Hematopoietic multipotent progenitor cell treated with erythropoietin and hydrocortisone succinate and interleukin-3 and kit ligand, for 15 days (in vitro differentiated cells): ENCODE measurements at places on chromosomes 12 and 14.

GRCh38 chr14:95530473-95531276 is 4.2 kb upstream of the GLRX5 start:
- DNase-seq: peak; percentile 57

DNA sequence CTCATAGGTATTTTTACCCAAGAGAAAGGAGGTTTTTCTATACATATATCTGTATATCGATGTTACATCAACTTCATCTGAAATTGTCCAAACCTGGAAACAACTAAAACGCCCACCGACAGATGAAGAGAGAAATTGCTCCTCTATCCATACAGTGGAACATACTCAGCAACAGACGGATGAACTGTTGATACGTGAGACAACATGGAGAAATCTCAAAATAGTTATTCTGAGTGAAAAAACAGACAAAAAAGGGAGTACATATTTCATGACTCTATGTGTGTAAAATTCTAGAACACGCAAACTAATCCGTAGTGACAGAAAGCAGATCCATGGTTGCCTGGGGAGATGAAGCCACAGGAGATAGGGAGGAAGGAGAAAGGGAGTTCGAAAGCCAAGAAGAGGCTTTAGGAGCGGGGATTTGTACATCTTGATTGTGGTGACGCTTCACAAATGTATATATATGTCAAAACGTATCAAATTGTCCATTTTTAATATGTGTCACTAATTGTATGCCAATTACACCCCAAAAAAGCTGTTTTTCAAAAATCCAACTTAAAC is 37.6 kb upstream of the C14orf180 start:
- no peak for DNase-seq

- DNase-seq: no peak
Measured at GRCh38 chr14:52189325-52189724, 78.2 kb upstream of the PTGDR start.

DNA sequence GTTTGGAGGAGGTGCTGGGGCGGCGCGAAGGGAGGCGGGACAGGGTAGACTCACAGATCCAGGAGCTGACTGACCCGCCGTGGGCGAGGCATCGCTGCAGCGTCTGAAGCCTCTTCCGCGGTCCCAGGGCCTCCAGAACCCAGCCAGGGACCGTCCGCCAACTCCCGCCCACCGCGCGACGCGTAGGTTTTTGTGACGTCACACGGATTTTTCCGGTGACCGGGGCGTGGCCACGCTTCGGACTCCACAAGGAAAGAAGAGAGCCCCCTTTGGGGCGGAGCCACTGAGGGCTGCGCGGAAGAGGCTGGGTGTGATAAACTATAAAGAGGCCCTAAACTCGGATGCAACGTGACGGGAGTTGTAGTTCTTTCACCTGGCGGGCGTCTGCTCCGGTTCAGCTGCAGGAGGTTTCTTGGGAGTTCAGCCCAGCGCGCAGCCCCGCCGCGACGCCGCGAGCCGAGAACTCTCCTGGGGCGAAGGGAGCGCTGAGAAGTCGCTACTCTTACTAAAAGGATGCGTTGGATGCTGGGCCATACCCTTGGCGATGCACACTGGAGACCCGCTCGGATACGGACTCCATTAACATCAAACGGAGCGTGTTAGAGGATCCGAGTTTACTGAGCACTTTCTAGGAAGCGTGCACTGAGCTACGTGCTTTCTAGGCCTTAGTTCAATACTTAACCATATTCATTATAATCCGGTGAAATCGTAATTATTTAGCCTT is at the start of gene AMN1:
Gene AMN1 (minus strand): TSS at position 105 of the 724 bp plus-strand sequence. CDS start 13 bp downstream, at position 92.
- peak; percentile 99 for DNase-seq

DNA sequence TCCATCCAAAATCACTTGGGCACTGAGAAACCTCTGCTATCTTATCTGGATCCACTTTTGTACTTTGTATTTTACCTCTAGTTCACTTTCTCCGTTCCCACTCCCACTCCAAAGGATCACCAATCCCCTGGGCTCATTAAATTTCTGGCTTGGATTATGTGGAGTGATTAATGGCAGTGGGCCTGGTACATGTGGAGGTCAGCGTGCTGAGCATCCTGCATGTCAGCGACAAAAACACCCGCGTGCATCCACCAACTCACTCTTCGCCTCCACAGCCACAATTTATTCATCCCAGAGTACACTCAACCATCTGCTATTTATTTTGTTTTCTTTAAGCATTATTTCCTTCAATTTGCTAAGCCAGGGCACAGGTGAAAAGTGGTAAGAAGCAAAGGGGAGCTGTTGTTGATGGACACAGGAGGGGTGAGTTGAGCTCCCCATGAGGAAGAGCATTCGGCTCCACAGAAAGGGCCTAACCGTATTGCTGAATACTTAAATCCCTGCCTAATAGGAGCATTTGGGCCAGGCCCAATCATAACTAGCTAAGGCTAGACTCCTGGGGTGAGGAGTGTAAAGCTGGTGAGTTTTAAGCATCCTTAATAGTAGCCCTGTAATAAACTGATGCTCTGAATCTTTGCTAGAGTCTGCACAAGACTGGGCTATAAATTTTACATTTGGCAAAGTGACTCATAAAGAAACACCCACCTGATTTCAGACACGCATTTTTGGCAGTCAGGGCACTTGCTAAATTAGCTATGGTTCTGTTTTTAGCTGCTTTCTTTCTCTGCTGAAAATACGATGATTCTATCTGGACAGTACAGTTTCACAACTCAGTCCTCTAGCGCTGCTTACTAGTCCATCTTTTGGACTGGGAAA is 137.8 kb downstream of the SLC25A21 start:
- DNase-seq: no peak

- DNase-seq: no peak
Measured at GRCh38 chr14:101475456-101476257, 85.6 kb upstream of the DIO3 start.

GRCh38 chr12:93186131-93186530 is 191.6 kb upstream of the NUDT4 start:
- no peak for DNase-seq

DNA sequence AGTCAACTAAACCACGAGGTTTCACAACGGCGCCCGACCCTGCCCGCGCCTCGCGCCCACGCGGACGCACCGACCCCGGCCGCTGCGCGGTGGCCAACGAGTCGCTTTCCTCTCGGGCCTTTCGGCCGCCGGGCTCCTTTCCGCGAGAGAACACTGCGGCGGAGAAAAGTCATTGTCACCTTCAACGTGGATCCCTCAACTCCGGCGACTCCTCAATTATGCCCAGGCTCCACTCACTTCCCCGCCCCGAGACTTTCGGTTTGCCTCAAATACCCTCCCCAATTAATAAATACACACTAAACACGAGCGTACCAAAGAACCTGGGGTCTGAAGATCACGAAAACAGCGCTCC is 450 bp downstream of the SINHCAF start:
- no peak for DNase-seq

DNA sequence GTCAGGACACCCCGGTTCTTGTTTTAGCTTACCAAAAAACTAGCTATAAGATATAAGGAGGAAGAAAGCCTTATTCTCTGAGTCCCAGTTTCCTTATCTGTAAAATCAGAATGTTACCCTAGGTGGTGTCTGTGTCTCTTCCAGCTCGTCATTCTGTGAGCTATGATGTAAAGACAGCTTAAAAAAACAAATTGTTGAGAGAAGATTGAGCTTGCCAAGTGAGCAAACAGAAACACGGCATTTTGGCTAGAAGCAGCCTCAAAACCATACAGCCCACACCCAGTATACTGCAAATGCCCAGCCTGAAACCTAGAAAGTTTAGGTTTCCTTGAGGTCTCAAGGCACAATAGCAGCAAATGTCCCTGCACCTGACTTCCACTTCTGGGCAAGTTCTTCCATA is 151.4 kb downstream of the SSPN start:
- DNase-seq: no peak

- DNase-seq: peak; percentile 32
Measured at GRCh38 chr12:111753144-111753881, 13.4 kb upstream of the ALDH2 start.

GRCh38 chr12:57210926-57211692 is 5.5 kb upstream of the NXPH4 start:
- DNase-seq: no peak

- DNase-seq: no peak
Measured at GRCh38 chr14:104266631-104267575, 128.5 kb downstream of the KIF26A start.

GRCh38 chr14:72714871-72715214 is 179.1 kb downstream of the DPF3 start:
- no peak for DNase-seq

DNA sequence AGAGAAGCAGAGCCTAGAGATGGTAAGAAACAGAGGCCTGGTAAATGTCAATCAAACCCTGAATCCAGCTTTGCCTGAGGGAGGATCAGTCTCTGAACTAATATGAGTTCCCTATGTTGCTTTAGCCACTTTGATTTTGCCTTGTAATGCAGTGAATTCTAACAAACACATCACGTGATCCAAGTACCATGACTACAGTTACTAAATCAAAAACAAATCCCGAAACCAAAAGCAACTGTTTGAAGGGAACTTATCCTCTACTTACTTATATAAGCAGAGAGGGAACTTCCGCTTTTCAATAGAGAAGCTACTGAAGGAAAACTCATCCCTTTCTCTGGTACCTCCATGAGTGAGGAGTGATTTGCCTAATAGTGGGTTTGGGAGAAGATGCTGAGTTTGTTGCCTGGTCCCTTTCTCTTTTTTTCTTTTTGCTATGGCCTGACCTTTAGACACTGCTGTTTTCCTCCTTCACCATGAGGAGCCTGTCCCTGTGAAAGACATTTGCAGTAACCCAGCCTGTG is 7.7 kb upstream of the PPTC7 start:
- DNase-seq: peak; percentile 54

- DNase-seq: no peak
Measured at GRCh38 chr12:130703733-130704375, 12.2 kb downstream of the RIMBP2 start.

- DNase-seq: no peak
Measured at GRCh38 chr12:66268562-66268961, 33.7 kb upstream of the HELB start.

DNA sequence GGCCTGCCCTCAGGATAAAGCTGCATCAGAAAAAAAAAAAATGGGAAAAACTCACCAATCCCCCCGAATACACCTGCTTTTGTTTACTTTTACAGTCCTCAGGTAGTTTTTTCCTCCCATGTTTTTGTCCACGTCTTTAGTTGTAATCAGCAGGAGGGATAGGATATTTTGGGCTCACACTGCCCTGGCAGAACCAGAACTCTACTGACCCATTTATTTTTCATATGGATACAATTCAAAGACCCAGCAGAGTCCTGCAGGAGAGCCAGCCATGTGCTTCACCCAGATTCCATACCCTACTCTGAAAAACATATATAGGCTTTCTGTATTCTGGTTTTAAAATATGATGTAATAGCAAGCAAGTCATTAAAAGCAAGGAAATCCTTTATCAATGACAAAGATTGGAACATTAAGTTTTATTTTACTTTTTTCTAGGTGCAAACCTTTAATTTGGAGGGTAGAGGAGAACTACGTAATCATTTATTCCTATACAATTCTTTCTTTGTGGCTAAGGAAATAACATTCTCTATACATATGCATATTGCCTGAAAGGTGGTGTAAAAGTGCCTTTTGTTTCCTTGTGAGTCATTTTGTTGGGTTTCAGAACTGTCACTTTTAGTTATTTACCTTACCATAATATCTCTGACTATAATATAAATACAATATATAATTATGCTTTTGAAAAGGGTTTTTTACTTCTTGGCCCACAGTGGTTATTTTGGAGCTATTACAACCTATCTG is 19.1 kb downstream of the DACT1 start:
- no peak for DNase-seq

DNA sequence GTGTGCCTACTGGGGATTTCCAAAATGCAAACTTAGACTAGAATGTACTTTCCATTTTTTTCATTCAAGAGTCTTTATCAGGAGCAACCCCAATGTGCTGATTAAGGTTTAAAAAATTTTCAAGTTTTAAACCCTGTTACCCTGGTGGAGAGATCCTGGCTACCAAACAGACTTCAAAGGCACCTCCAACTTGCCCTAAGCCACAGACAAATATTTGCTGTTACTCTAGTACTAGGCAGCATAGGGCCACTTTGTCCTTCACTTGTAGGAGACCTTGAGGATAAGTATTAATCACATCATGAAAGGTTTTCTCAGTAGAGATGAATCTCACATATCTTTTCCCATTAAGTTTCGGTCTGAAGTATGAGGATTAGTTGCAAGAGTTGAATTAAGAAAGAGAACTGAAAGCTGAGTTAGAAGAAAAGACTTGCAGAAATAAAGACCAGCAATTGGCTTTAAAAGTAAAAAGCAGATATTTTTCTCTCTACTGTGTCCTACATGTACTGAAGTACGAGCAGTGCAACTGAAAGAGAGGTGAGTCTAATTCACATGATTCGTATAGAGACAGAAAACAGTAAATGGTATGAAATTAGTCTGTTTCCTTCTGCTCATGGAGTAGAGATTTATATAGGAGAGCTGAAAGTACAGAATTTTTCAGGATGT is 28.3 kb downstream of the NTN4 start:
- no peak for DNase-seq

- no peak for DNase-seq
Measured at GRCh38 chr14:102907303-102907844, 15.1 kb upstream of the AMN start.

DNA sequence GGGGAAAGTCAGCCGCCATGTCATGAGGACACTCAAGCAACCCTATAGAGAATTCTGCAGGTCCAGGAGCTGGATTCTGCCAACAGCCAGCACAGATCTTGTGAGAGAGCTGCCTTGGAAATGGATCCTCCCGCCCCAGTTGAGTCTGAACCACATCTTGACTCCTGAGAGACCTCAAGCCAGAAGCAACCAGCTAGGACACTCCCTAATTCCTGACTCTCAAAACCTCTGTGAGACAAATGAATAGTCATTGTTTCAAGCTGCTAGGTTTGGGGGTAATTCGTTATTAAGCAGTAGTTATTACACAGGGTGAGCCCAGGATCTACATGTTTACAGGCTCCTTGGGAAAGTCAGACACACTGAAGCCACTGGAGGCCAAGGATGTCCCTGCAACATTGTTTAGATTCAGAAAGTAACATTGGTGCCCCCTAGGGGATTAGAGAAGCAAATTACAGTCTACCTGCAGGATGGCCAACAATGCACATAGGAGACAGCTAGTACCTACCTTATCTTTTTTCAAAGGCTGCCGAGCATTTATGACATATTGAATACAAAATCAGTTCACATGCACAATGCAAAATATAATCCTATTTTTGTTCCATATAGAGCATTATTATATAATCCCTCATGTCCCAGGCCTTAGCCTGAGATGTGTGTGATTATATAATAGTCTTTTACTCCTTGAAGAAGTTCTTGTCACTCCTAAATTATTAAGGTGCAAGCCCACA is 57.9 kb upstream of the FICD start:
- DNase-seq: peak; percentile 62

DNA sequence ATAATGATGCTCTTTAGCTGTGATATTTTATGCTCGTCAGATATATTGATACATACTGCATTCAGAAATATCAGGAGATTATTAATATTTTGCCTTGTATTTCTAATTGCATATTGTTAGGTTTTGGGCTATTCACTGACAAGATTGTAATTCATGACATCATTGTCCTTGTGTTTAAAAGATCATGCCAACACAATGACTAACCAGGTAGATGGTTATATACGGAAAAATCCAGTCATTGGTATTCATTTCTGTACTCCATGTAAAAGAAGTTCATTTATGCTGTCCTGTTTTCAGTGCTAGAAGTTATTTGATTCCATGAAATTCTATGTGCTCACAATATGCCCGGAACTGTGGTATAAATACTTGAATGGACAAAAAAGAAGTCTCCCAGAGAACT is 107.5 kb downstream of the KITLG start:
- DNase-seq: no peak
